ENCODE measurements at places on chromosomes 1 and 21.
A peak's percentile ranks its signal among the peaks of the same experiment; 100 is the strongest.

DNA sequence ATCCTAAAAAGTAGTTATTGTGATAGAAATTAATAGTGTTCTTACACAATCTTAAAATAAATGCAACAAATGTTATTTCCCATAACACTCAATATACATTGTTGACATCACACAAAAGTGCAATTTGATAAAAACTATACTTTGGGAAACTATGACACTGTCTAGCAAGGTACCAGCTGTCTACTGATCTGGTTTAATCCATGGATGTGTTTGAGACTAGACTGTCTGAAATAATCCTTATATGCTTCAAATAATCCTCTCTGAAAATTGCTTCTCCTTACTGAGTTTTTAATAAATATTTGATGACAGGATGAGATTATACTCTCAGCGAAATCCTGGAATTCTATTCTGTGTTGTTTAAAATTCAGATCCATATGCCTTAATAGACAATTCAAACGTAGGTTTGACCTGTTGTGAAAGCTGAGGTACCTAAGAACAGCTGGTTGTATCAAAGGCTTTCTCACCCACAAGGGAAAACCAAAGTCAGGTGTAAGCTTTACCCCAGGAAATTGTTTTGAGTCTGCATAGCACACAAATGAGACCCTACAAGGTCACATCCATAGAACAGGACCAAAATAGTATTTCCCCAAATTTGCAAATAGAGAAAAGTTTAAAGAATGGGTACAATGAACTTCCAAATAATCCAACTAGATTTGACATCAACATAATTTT, 8.8 kb upstream of the GFI1 start:
- no peak for DNase-seq

DNA sequence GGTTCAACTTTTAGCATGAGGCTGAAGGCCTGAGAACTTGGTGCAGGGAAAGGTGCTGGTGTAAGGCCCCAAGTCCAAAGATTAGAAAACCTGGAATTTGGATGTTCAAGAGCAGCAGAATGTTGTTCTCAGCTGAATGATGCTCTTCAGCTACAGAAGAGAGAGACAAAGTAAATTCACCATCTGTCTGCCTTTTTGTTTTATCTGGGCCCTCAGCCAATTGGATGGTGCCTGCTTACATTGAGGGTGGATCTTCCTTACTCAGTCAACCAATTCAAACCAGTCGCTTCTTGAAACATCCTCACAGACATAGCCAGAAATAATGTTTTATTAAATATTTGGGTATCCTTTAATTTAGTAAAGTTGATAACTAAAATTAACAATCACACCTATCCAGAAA, 748.2 kb upstream of the ADAMTS5 start:
- DNase-seq = no peak

- no peak for DNase-seq
Observed at GRCh38 chr21:45844181-45844580, 137.4 kb upstream of the COL6A1 start.

GRCh38 chr1:18482721-18483425, 2.1 kb downstream of the KLHDC7A start:
- DNase-seq = no peak

DNA sequence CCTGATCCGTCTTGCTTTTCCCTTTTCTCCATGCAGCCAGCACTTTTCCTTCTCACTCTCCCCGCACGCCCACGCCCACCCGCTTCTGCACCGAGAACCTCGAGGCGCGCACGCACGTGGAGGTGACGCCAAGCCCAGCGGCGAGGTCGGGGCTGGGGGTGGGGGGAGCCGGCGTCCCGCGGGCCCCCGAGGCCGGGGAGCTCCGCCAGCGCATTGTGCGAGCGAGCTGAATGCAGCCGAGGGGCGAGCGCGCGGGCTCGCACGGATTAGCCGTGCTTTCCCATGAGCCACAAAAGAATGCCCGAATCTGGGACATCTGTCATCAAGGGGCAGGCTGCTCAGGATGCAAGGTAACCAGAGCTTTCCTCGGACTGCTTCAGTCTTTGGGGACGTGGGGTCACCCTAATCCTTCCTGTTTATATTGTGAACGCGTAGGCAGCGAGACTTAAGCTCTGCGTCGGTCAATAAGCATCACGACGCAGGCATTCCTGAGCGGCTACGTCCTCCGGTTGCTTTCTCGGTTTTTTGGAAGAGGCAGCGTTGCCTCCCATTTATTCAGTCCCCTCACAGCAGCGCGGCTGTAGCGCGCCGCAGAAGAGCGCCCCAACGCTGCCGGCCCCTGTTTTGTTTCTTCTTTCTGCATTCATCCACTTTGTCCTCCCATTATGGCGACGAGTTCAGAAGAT, 67.3 kb upstream of the AKT3 start:
- peak; percentile 8 for DNase-seq

GRCh38 chr1:53376041-53376461, 48.2 kb upstream of the LRP8 start:
- DNase-seq = no peak

Data from activated T-helper 9 cell treated with anti-CD3 and anti-CD28 coated beads, Interleukin-2, amount 50 U/mL, for 16 hours (primary cell).